Right lobe of liver (tissue), 6 donors: ENCODE measurements at places on chromosomes 7 and 10. TPM values are rescaled to one million over a fixed set of nuclear protein-coding genes. Genes with fewer than 3 reads are reported as not detected.

DNA sequence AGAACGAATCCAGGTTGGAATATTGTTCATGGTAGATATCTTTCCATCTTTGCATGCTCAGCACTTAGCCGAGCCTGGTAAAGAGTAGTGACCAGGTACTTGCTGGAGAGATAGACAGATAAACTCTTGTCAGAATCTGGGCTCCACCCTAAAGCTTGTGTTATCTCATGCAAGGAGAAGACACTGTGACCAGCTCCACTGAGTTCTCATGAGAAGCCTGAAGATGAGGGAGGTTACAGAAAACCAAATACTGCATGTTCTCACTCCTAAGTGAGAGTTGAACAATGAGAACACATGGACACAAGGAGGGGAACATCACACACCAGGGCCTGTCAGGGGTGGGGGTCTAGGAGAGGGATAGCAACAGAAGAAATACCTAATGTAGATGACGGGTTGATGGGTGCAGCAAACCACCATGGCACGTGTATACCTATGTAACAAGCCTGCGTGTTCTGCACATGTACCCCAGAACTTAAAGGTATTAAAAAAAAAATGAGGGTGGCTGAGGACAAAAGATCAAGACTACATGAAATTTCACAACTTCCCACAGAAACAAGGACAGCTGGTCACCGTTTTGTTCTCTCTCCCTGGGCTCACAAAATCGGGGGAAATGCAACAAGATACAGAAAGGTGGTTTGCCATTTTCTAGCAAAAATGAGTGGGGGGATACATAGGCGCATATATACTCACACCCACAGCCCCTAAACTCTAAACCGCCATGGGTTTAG is 17.4 kb downstream of the DLG5 start:
- H3K27me3 ChIP-seq: no peaks in the 10 kb centered on the region
- no peak overlapping the region for H3K4me3 ChIP-seq
- no peak for DNase-seq
- H3K4me1 ChIP-seq: peaks cover 6% of the 10 kb centered on the region
- peak overlapping the region; percentile 17 for H3K27ac ChIP-seq

TRPV5 gene
- not detected for total RNA-seq

DNA sequence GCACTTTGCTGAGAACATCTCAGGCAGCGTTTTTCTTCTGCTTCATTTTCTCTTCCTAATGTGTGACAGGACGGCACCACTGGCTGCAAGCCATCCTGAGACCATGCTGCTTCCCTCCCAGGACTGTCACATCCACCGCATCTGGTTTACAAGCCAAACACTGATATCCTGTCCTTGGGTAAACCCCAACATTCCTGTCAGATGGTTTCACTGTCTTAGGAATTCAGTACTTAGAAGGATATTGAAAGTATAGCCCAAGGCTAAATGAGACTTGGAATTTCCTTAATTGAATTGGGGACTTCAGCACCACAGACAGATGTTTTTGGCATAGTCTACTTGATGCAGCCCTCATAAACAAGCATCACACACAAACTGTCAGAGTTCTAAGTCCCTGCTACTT is 74.2 kb upstream of the PLXNA4 start:
- no peaks in the 10 kb centered on the region for H3K27me3 ChIP-seq
- no peak overlapping the region for H3K4me3 ChIP-seq
- no peak for DNase-seq
- no peaks in the 10 kb centered on the region for H3K36me3 ChIP-seq
- H3K27ac ChIP-seq: no peak overlapping the region

GRCh38 chr7:30616318-30616717 is 21.6 kb downstream of the GARS1 start:
- no peaks in the 10 kb centered on the region for H3K4me1 ChIP-seq
- no peak overlapping the region for H3K27ac ChIP-seq
- H3K4me3 ChIP-seq: no peak overlapping the region
- DNase-seq: no peak
- peaks cover 60% of the 10 kb centered on the region for H3K36me3 ChIP-seq

BRAF gene
- total RNA-seq: 9.0 TPM

GRCh38 chr10:96838529-96838928 is 6.4 kb downstream of the LCOR start:
- no peaks in the 10 kb centered on the region for H3K27me3 ChIP-seq
- H3K4me3 ChIP-seq: no peak overlapping the region
- DNase-seq: no peak
- no peak overlapping the region for H3K27ac ChIP-seq
- no peaks in the 10 kb centered on the region for H3K36me3 ChIP-seq

DNA sequence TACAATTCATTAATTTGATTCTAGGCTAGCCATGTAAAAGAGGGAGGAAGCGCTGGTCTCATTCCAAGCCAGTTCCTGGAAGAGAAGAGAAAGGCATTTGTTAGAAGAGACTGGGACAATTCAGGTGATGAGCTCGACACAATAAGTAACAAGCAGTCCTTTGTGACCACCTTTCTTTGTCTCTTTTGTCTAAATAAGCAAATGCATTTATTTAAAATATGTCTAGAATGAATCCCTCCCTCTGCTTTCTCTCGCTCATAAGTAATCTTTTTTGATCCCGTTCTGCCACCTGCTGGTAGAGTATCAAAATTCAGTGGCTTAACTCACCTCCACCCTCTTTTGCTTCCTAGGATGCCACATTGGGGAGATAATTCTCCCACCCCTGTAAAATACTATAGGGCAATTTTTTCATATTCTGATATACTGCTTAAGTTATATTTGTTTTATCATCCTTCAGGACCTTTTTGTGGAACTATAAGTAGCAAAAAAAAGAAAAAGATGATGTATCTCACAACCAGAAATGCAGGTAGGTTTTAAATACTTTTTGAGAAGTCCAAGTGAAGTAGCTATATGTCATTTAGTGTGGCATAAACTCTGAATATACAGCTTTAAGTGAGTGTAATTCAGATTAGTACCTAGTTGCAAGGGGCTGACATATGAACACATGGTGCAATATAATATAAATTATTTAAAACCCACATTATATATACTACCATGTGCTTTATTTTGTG is 91.5 kb downstream of the GSDME start:
- no peaks in the 10 kb centered on the region for H3K27me3 ChIP-seq
- no peak for DNase-seq
- no peak overlapping the region for H3K27ac ChIP-seq
- H3K36me3 ChIP-seq: no peaks in the 10 kb centered on the region
- H3K4me1 ChIP-seq: peaks cover 9% of the 10 kb centered on the region
- H3K4me3 ChIP-seq: no peak overlapping the region

DNA sequence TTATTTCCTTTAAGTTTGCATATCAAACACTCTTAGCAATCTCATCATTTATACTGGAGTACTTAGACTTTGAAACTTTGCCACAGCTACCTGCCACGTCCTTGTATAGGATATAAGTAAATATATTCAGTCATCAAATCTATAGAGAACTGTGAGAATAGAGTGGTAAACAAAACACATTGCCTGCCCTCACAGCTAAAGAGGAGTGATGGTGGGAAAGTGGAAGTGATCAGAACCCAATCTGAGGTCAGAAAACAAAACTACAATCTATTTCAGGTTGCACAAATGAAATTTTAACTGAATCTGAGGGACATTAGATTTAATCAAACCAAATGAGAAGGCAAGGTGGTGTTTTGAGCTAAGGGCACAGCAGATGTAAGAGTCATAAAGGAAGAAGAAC is 74.8 kb downstream of the ZEB1 start:
- no peaks in the 10 kb centered on the region for H3K36me3 ChIP-seq
- no peaks in the 10 kb centered on the region for H3K27me3 ChIP-seq
- no peak overlapping the region for H3K27ac ChIP-seq
- H3K4me1 ChIP-seq: no peaks in the 10 kb centered on the region

- no peaks in the 10 kb centered on the region for H3K27me3 ChIP-seq
- no peak overlapping the region for H3K4me3 ChIP-seq
- no peaks in the 10 kb centered on the region for H3K4me1 ChIP-seq
- H3K36me3 ChIP-seq: no peaks in the 10 kb centered on the region
Measured at GRCh38 chr7:84256571-84256971, 62.0 kb upstream of the SEMA3A start.

C10orf143 gene
- total RNA-seq: 2.0 TPM

ASIC3 gene
- total RNA-seq: 1.1 TPM

GRCh38 chr7:98483276-98483963 is 82.5 kb upstream of the BAIAP2L1 start:
- H3K4me1 ChIP-seq: peaks cover 7% of the 10 kb centered on the region
- no peak for DNase-seq
- H3K27me3 ChIP-seq: no peaks in the 10 kb centered on the region

HOXA5 gene
- total RNA-seq: 0.37 TPM

HHEX gene
- 73.2 TPM for total RNA-seq

NOC3L gene
- total RNA-seq: 9.5 TPM

DNA sequence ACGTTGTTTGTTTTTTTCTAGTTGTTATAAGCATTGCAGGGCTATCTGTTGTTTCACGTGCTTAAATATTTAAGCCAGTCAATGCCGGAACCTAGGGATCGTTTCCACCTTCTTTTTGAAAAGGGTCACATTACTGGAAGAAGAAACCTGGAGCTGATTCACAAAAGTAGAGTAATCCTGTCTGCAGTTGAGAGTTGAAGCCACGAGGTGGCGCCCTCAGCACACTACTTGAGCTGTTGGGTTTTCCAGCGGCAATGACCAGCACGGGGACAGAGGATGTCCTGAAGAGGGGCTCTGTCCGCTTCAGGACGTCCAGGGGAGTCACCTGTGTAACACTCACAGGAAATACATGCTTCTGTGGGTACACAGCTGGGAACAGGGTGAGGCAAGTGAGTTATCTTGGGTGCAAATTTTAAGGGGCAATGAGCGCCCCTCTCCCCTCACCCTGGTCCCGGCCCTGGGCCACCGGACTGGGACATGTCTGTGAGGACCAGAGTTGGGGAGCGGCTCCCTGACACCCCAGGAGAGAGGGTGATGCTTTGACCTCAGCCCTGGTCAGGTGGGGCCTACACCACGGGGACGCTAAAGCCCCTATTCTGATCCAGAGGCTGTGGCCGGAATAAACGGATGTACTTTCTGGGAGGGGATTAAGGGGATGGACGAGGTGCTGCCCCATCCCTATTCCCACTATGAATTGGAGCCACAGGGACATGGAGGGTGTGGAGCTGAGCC is 26.3 kb upstream of the WDFY4 start:
- no peaks in the 10 kb centered on the region for H3K36me3 ChIP-seq
- peaks cover 7% of the 10 kb centered on the region for H3K4me1 ChIP-seq
- no peaks in the 10 kb centered on the region for H3K27me3 ChIP-seq
- peak; percentile 75 for DNase-seq

DNA sequence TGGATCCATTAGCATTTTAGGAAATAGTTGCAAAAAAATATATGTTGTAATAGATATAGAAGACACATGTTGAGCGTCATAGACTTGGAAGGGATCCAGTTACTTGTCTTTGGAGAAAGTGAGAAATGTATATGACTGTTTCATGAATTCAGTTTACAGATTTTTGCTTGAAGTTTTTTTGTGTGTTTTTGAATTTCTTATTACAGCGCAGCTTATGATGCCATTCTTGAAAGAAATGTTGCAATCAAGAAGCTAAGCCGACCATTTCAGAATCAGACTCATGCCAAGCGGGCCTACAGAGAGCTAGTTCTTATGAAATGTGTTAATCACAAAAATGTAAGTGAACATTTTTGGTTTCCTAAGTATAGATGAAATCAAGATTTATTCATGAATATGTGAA is 98.2 kb downstream of the MAPK8 start:
- H3K27ac ChIP-seq: no peak overlapping the region
- H3K36me3 ChIP-seq: no peaks in the 10 kb centered on the region
- H3K4me1 ChIP-seq: no peaks in the 10 kb centered on the region
- no peaks in the 10 kb centered on the region for H3K27me3 ChIP-seq
- no peak overlapping the region for H3K4me3 ChIP-seq
- no peak for DNase-seq

GRCh38 chr10:70666960-70667798 is 5.1 kb upstream of the ADAMTS14 start:
- no peaks in the 10 kb centered on the region for H3K36me3 ChIP-seq
- no peaks in the 10 kb centered on the region for H3K4me1 ChIP-seq
- no peak overlapping the region for H3K27ac ChIP-seq
- no peak overlapping the region for H3K4me3 ChIP-seq
- H3K27me3 ChIP-seq: no peaks in the 10 kb centered on the region
- no peak for DNase-seq

GRID1 gene
- 1.9 TPM for total RNA-seq

DNA sequence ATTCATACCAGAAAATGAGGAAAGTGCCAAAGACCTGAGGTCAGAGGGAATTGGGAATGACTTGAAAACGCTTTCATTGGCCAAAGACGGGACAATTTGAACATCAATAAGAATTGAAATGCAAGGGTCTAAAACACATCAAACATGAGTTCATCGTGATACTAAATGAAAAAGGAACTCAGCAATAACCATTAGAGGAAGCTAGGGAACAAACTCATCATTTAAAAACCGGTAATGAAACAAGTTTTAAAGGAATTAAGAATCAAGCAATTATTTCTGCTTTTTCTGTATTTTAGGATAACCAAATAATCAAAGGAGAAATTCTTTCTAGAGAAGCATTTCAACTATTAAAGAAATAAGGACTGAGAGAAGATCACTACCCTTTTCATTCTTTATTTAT is 303.1 kb downstream of the ARHGAP12 start:
- no peak overlapping the region for H3K27ac ChIP-seq
- DNase-seq: no peak
- no peak overlapping the region for H3K4me3 ChIP-seq
- H3K36me3 ChIP-seq: no peaks in the 10 kb centered on the region

GRCh38 chr10:102626026-102626685 is 18.1 kb upstream of the TRIM8 start:
- no peaks in the 10 kb centered on the region for H3K27me3 ChIP-seq
- DNase-seq: no peak
- peaks cover 23% of the 10 kb centered on the region for H3K4me1 ChIP-seq
- H3K4me3 ChIP-seq: no peak overlapping the region
- no peaks in the 10 kb centered on the region for H3K36me3 ChIP-seq

- H3K36me3 ChIP-seq: no peaks in the 10 kb centered on the region
- no peaks in the 10 kb centered on the region for H3K4me1 ChIP-seq
- no peak for DNase-seq
- H3K4me3 ChIP-seq: no peak overlapping the region
- H3K27me3 ChIP-seq: no peaks in the 10 kb centered on the region
Measured at GRCh38 chr7:119935418-119936025, 337.5 kb upstream of the KCND2 start.

GHRHR gene
- total RNA-seq: 0.59 TPM

DNA sequence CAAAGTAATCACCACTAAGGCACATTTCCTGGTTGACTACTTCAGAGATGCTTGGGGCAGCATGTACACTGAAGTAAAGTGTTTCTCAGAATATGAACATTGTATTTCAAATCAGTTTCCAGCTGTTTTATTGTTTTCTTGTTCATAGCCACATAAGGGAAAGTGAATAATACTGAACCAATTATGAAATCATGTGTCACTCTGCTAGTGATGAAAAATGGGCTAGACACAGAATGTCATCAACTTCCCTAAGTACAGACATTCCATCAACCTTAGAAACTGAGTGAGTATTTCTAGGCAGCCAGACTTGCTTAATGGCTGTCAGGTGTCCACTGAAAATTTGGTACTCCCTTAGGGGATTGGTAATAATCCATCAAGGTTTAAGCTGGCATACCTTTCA is 603.5 kb downstream of the ARL4A start:
- no peaks in the 10 kb centered on the region for H3K4me1 ChIP-seq
- no peak overlapping the region for H3K27ac ChIP-seq
- no peaks in the 10 kb centered on the region for H3K27me3 ChIP-seq
- no peak overlapping the region for H3K4me3 ChIP-seq

STEAP1 gene
- total RNA-seq: 12.5 TPM

ASAH2 gene
- 1.0 TPM for total RNA-seq
